ENCODE measurements at places on chromosomes 2 and 18.

DNA sequence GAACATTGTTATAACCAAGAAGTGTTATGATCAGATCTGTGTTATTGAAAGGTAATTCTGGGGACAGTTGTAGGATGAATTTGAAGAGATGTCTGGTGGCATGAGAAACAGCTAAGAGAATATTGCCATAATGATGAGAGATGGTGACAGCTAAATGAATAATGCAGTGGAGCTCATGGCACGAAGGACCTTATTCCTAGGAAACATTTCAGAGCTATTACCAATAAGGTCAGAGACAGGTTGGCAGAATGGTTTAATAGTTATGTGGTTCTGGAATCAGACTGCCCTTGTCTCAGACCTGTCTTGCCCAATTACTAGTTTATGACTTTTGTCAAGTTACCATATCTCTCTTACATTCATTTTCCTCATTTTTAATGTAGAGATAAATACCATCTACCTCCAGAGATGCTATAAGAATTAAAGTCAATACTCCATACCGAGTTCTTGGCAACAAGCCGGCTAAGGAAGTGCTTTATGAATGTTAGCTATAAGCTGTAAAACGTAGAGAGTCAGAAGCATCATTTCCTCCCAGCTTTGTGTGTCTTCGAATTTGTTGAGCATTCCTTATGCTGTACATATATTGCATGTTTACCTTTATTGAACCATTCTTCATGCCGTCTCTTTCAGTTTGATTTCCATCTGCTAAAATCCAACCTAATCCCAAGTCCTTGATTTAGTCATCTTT lies 73.6 kb upstream of the COL5A2 start:
- no peak for DNase-seq

DNA sequence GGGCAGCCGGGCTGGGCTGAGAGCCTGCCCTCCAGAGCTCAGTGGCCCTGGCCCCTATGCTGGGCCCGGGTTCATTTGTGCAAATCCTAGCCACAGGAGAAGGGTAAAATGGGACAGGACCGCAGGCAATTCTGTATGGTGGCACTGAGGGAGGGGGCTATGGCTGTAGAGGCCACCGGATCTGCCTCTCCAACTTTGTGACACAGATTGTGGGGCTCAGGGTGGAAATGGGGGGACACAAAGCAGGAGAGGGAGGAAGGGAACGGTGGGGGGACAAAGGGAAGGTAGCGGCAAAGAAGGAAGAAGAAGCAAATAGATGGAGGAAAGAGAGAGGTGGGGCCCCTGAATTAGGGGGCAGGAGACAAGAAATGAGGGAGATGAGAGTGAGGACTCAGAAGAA lies 201.1 kb downstream of the SMAD2 start:
- no peak for DNase-seq

- no peak for DNase-seq
Observed at GRCh38 chr2:130829015-130829414, 7.7 kb upstream of the ARHGEF4 start.

- peak; percentile 80 for DNase-seq
Observed at GRCh38 chr2:27502142-27502541, 5.5 kb downstream of the GCKR start.

DNA sequence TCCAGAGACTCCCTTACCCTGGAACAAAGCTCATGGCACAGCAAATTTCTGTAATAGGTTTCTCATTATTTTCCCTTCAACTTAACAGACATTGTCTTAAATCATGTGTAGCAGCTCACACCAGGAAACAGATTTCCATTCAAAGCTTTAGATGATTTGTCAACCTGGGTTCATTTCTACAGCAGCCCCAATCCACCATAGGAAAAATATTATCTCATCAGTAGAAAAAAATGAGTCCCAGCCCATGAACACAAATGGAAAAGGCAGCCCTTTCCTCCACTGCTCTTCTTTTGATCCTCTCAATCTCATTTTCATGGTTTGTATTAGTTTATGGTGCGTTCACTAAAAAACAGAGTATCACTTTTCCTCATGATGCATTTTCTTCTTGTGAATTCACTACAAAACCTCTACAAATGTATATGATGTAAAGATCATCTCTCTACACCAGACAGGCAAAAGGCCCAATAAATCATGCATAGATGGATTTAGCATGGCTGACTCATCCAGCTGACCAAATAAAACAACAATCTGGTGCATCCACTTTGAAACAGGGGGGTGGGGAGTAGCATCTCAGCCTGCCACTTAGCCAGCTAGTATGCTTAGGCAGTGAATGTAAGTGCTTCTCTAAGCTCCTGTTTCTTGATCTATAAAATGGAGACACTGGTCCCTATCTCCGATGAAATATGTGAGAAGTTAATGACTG lies 78.6 kb downstream of the SATB2 start:
- DNase-seq, result peak; percentile 65

GRCh38 chr2:212112401-212112800 lies 426.2 kb downstream of the ERBB4 start:
- DNase-seq, result no peak

Measured in myocyte (in vitro differentiated cells).